ENCODE measurements at places on chromosomes 13 and 19.

GRCh38 chr13:30107121-30107520, 200.2 kb downstream of the KATNAL1 start:
- DNase-seq: no peak

DNA sequence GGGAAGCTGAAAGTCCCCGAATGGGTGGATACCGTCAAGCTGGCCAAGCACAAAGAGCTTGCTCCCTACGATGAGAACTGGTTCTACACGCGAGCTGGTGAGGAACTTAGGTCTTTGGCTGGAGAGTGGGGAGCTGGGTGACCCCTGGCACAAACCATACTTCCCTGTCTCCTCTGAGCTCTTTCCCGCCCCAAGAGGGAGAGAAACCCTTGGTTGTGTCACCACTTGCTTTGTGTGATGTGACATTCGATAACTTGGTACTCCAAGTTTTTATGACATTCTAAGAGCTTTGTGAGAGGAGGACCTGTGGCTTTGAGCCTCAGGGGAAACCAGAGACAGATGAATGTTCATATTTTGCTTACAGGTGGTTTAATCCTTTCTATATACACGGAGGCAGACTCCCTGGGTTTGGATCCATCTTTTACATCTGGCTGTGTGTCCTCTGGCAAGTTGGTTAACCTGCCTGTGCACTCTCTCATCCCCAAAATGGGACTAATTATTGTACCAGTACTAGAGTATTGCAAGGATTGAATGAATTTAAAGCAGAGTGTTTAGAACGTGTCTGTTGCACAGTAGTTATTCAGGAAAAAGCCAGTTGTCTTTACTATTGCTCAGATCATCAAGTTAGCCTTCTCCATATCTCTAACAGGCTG, 1.2 kb downstream of the RPS19 start:
- no peak for DNase-seq

GRCh38 chr19:18735752-18736151, 52.3 kb downstream of the CRTC1 start:
- DNase-seq: no peak

- no peak for DNase-seq
Measured at GRCh38 chr19:27972291-27973040, 1240.5 kb downstream of the UQCRFS1 start.

Data from effector memory CD4-positive, alpha-beta T cell (primary cell).